AG20443 (cell line): ENCODE measurements at places on chromosomes 11 and 22.
A peak's percentile ranks its signal among the peaks of the same experiment; 100 is the strongest.

GRCh38 chr22:35085621-35086020 is 19.7 kb downstream of the ISX start:
- DNase-seq: no peak

GRCh38 chr11:65555693-65556231 is 2.4 kb downstream of the LTBP3 start:
- peak; percentile 91 for DNase-seq

- no peak for DNase-seq
Observed at GRCh38 chr22:31212783-31213629, 908 bp downstream of the LIMK2 start.

DNA sequence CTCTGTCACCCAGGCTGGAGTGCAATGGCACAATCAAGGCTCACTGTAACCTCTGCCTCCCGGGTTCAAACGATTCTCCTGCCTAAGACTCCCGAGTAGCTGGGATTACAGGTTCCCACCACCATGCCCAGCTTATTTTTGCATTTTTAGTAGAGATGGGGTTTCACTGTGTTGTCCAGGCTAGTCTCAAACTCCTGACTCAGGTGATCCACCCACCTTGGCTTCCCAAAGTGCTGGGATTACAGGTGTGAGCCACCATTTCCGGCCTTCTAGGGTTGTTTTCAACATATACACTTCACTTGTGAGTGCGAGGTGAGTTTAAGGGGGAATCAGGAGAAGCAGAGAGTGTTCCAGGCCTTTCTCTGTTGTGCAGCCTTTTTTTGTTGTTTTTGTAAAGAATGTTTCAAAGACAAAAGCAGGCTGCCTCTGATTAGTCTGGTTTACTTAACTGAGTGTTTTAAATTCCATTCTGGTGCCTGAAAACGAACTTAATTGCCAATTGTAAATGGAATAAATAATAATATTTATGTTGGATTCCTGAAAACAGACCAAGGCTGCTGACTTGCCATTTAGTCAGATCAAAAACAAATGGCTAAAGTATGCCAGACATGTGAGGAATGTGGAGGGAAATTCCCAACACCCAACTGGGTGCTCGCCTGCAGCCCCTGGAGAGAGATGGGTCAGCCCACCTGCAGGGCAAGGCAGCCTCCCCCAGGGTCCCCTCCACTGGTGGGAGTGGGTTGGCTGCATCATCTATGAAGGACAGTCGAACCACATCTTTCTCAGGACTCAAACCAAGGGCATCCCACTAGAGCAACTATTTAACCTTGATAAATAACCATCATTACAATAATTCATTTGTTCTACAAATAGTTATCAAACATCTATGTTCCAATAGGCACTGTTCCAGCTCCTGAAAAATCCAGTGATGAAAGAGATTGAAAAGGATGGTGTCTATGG is 4.6 kb upstream of the RANGAP1 start:
- peak; percentile 69 for DNase-seq

- DNase-seq: peak; percentile 51
Observed at GRCh38 chr11:84524422-84525051, 1102.6 kb downstream of the DLG2 start.

DNA sequence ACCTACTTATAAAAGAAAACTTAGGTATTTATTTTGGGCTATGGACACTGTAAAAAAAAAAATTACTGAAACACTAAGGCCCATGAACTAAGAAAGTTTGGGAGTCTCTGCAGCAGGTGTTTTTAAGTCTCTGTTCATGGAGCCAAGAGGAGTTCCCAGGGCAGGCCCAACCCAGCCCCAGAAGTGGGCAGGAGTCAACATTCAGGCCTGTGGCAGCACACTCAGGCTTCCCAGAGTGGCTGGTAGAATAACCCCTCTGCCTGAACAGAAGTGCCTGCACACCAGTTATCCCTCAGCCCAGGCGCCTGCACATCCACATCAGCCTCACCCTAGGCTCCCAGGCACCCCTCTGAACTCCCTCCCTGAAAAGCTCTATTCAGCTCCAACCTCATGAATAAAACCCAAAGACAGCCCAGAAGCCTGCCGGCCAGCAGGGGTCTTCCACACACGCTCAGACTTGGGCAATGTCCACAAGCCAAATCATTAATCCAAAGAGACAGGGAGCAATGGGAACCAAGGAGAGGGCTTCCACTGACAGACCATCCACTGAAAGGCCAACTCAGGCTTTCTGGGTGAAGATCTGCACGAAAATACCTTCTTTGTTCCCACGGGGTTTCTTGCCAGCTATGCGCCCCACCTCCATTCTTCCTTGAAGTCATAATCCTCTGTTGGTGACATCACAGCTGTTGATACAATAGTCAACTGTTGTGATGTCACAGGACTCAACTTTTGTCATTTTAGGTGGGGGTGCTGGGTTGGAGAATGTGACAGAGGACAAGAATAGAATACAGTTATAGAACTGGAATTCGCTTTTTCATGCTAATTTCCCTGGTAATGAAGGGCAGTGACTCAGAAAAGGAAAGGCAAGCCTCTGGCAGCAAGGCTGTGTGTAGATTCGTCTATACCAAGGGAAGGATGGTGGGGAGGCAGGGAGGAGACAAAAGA is 83.7 kb downstream of the RPL27A start:
- DNase-seq: peak; percentile 33

- no peak for DNase-seq
Observed at GRCh38 chr11:63855975-63856374, 17.1 kb downstream of the MARK2 start.

GRCh38 chr11:80204021-80204420 is 763.2 kb upstream of the TENM4 start:
- DNase-seq: no peak

GRCh38 chr11:119337581-119338317 is 2.9 kb downstream of the C1QTNF5 start:
- DNase-seq: peak; percentile 64

DNA sequence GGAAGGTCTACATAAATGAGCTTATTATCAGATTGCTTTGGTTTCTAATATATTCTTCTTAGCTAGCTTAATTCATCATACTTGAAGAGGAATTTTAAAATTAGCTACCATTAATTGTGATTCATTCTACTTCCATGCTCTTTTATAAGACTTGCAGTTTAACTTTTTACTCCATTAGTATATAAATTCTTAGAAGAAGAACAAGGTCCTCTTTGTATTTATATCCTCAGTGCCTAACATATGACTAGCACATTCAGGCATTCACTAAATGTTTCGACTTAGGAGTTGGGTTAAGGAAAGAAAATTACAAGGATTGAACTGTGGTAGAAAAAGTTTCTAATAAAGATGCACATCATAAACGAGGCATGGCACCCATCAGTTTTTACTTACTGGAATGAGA is 1135.5 kb downstream of the JRKL start:
- no peak for DNase-seq

DNA sequence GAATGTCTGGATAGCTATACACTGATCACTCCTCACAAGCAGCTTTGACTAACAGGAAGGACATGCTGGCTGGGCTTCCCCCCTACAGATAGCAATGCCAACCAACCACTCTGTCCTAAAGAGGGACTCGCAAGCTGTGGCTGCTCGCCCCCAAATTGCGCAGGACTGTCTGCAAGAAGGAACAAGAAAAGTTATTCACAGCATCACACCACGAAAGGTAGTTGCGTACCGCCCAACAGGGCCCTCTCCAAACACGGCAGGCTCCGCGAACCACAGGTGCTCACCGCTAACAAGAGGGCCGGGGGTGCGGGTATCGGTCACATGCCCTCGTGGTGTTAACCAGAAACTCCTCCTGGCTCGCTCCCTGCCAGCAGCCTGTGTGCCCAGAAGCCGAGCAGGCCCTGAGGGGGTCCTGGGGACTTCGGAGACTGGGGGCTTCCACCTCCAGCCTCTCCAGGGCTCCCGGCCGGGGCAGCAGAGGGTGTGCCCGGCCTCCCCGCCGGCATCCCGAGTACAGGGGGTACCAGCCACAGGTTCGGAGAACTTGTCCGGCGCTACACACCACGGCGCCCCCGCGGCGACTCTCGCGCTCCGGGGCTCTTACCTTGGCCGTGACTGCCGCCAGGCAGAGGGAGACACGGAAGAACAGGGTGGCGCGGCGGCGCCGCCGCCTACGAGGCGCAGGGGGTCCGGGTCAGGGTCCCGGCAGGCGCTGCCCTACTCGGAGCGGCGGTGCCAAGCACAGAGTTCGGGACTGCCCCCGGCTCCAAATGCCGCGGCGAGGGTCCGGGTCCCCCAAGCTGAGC is 682 bp downstream of the LARGE1 start:
- peak; percentile 19 for DNase-seq

- no peak for DNase-seq
Observed at GRCh38 chr11:117830072-117830471, 5.5 kb upstream of the FXYD2 start.

DNA sequence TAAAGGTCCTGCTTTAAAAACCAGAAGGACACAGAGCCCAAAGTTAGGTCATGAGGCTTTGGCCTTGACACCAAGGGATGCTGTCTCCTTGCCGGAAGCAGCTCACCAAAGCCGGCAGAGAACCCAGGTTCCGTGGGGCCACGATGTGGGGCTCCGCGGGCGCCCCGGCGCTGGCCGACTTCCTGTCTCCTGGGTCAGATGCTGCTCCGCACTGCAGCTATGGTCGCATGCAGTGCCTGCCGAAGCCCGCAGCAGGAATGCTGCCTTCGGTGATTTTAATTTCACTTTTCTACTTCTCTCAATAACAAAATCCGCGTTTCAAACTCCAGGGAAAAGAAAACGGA is 454 bp upstream of the OTUB1 start:
- peak; percentile 51 for DNase-seq

- no peak for DNase-seq
Observed at GRCh38 chr11:87769661-87770060, 405.6 kb downstream of the RAB38 start.

DNA sequence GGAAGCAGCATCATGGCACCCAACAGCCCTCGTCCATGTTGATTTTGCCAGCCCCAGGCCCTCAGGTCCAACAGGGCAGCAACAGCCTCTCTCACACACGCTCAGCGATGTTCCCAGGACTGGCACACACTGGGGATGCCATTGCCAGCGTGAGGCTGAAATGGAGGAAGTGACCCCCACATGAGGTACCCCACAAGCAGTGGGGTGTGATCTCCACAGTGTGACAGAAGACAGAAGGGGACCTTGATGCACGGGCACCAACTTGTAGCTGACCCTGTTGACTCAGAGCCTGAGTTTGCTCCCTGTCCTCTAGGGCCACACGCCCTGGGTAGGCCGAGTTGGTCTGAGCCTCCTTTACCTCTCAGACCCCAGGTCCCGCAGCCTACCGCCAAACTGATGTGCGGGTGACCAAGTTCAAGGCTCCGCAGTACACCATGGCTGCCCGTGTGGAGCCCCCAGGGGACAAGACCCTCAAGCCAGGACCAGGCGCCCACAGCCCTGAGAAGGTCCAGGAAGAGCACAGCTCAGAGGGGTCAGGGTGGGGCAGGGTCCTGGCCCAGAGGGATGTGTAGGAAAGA is 6.2 kb downstream of the SCGB1C1 start:
- no peak for DNase-seq
